Epithelial cell of esophagus (primary cell): ENCODE measurements at places on chromosomes 1 and 21.

DNA sequence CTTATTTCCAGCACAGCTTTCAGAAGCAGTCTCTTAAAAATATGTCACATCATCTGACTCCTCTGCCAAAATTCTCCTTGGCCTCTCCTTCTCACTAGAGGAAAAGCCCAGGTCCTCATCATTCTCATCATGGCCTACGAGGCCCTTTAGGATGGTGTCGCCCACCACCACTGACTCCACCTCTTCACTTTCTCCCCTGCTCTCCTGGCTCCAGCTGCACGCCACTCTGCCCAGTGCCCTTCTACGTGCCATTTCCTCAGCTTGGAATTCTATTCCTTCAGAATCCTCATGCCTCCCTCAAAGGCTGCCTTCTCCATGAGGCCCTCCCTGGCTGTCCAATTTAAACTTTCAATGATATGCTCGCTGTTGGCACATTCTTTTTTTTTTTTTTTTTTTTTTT is 25.3 kb upstream of the BTG2 start:
- DNase-seq, result no peak

GRCh38 chr1:3944578-3945125 is 44.6 kb upstream of the C1orf174 start:
- no peak for DNase-seq

DNA sequence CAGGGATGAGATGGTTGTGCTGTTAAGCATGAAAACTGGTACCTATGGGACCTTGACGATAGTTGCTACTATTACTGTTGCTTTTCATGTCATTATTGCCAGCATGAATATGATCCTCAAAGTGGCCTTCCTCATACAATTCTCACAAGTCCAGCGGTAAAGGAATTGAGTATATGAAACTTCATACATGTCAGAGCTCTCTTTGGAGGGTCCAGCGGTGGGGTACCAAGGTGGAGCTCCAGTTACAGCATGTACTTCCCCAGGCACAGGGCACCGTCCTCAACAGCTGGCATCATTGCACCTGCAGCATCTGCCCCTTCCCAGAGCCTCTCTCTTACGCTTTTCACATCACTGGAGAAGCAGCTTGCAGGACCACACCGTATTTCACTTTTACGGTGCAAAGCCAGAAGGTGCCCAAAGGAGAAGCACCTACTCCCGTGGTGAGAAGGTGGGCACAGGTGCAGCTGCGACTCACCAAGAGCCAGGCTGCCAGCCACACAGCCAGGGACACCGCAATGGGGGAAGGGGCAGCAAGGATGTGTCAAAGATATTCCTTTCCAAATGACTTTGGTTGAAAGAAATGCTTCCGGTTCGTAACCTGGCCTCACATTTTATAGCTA is 166.4 kb upstream of the IRF2BP2 start:
- no peak for DNase-seq

DNA sequence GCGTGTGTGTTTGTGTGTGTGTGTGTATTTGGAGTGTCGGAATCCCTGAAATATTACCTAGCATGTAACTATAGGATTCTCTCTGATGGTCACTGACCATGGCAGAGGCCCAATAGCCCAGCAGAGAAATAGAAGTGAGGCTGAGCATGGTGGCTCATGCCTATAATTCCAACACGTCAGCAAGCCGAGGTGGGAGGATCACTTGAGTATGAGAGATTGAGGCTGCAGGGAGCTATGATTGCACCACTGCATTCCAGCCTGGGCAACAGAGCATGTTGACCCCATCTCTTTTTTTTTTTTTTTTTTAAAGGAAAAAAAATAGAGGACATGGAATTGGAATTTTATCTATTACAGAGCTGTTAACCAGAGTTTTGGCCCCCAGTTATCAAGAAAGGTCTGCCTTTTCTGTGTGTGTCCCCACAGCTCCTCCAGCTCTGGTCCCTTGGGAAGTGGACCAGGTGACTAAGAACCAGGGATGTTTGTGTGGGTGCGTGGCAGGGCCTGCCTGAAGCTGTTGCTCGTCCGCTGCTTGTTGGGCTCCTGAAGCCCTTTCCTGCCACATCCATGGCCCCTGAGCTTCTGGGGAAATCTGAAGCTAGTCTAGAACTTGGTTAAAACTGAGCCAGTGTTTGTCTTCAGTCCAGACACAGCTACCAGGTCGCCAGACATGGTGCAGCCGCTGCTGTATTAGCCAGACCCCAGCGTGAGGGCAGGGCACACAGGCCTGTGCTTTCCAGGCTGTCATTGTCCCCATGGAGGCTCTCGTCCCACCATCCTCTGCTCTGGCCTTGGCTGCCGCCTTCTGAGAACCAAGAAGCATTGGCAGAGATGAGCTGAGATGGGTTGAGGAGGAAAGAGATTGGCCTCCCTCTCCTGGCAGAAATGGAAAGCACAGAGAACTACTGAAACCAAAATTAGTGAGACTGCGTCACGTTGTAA is 25.5 kb downstream of the CAPN9 start:
- DNase-seq, result peak; percentile 45

DNA sequence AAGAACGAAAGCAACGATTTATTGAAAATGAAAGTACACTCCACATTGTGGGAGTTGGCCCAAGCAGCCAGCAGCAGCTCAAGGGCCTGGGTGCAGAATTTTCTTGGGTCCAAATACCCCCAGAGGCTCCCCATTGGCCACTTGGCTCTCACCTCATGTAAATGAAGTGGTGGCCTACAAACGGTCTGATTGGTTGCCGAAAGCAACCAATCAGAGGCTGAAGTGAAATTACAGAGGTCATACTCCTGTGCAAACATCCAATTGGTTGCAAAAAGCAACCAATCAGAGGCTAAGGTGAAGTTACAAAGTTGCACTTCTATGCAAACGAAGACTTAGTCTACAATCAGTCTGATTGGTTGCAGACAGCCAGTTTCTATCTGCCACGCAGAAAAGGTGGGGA is 31.9 kb downstream of the FAM163A start:
- no peak for DNase-seq

DNA sequence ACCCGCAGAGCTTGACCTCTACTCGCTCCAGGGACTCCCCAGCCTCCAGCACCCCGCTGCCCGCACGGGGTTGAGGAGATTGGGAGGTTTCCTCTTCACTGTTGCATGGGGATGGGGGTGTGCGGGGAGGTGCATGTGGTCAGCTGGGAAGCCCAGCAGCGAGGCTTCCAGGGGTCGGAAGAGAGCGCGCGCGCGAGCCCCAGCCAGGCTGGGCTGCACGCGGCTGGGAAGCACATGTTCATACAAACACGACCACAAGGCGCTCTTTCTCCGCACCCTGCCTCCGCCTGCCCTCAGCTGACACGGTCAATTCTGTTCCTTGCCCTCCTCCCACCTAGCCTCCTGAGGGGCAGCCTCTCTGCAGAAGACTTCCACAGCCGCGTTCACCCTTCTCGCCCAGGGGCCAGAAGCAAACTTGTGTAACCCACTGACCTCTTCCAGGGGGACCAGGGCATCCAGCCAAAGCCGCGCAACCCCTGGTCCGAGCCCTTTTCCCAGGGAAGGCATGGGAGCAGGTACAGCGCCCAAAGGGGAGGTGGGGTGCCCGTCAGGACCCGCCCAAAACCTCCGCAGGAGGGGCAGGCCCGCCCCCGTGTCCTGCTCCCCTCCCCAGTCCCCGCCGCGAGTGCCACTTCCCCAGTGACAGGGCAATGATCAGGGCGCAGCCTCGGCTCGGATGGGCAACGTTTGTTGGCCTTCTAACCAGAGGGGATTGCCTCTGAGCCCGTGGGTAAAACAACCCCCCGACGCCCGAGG is 1.3 kb downstream of the COL24A1 start:
- DNase-seq, result peak; percentile 13

DNA sequence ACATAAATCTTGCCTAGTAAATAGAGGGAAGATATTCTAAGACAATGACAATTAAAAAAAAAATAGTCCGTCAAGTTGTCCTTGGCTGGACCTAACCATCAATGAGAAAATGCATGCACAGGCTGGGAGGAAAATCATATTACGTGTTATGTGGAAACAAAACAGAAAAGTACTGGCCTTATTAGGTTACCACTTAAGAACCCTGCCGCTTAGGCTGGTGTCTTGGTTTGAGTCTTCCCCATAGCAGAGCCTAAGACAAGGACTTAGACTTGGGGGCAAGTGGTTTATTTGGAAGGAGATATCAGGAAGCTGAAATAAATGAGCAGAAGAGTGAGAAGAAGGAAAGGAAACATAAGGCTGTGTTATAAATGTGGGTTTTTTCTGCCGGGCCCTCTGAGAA is 186.4 kb downstream of the MRPL39 start:
- DNase-seq, result no peak

- peak; percentile 34 for DNase-seq
These were observed 520 bp downstream of the TMEM201 start for GRCh38 chr1:9589144-9589718.
